ENCODE measurements at places on chromosomes 5 and 9.

- no peak for DNase-seq
These were observed 431.4 kb upstream of the CCNG1 start for GRCh38 chr5:163005949-163006348.

DNA sequence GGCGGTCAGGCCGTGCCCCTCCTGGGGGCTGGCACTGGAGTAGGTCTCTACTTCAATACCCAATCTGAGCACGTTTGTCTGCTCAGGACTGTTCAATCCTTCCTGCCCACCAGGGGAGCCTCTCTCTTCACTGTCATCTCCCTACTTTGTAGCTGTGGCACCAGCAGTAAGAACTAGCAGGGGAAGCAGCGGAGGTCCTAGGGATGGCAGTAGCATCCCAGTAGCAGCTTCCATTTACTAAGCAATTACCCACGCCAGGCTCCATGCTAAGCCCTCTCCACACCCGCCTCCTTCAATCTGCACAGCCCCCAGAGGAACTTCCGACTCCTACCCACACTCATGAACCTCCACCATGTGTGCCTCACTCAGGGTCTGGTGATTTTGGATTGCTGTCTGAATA is 31.7 kb downstream of the FSTL4 start:
- no peak for DNase-seq

DNA sequence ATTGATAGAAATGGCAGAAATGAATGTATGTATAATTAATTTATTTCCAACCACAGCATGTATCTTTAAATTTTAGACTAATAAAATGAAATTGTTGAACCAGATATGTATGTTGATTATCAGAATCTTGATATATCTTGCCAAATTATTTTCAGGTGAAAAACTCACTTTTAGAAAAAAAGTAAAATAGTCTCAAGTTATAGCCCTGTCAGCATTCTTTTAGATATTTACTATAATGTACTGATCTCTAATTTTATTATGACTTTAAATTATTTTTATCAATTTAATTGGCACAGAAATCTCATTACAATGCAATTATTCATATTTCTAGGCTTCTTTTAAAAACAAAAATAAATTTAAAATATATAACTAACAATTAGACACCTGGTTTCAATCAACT is 1990.4 kb upstream of the CDH6 start:
- no peak for DNase-seq

DNA sequence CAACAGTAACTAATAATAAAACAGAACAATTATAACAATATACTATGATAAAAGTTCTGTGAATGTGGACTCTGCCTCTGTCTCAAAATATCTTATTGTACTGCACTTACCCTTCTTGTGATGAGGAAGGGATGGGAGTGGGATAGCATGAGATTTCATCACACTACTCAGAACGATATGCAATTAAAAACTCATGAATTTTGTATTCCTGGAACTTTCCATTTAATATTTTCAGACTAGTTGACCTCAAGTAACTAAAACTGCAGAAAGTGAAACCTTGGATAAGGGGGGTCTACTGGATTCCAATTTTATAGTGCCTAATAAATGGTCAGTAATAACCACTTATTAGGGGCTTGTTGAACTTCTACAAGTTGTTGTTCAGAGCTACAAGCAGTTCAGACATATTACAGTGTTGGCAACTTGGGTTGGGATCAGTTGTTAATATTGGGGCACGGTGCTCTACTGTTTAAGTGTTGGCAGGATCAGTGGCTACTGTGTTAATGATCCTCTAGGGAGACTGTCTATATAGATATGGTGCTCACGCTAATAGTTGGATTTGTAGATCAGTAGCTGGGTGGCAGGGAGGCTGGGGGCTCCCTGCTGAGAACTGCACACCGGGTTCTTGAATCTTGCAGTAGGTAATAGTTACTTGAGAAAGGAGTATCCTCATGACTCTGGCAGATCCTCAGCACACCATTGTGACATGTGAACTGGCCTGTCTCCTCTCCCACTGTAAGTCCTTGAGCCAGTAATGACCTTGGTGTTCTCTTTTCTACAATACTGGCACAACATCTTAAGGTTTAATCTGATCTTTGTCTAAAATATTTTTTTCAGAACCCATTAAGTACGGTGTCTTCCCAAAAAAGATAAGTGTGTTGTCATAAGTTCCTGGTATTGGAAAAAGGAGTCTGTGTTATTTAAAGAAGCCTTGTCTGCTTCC is 62.0 kb downstream of the F2RL2 start:
- no peak for DNase-seq

DNA sequence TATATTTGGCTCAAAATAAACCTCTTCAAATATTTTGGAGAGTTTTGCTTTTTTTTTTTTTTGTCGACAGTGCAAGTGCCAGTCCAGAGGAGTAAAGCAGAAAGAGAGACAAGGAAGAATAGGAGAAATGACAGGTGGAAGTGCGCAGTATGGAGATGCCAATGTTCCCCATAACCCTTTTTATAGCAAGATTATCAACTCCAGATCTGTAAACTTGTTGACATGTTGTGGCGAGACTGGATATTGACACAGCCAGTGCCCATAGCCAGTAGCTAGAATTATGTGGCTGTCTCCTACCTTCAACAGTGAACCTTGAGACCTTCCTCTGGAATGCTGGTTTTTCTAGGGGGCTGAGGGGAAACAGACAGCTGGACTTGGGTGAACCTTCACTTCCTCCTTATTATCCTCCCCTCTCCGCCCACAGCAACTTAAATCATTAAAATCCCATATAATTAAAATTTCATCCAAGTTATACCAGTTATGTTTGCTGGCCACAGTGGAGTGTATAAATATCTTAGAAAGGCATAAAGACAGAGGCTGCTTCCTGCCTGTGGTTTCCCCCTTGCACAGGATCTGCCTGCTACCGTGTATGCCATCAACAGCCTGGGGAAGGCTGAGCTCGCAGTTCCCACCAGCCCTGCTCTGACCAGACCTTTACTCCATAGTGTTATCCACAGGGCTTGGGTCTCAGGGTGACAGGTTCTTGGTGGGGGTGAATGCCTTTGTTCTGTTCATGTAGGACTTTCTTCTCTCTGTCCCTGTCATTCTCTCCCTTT is 112.3 kb upstream of the ANKH start:
- DNase-seq, result no peak

GRCh38 chr5:7589800-7590199 is 193.9 kb downstream of the ADCY2 start:
- no peak for DNase-seq

DNA sequence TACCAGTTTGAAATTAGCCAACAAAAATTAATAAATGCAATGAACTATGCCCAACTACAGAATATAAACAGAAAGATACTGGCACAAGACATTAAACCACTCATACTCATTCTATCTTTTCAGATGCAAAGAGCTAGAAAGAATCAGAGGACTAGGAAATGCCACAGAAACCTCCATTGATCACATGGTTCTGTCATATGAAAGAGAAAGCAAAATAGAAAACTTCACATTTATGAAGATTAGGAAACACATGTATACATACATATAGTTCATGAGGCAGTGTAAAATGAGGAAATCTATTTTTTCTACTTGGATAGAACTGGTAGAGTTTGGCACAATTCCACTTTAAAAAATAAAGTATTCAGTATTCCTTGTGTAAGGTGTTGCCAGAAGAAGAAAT is 275.1 kb upstream of the PTGER4 start:
- no peak for DNase-seq

GRCh38 chr5:22531986-22532385 is 321.2 kb downstream of the CDH12 start:
- no peak for DNase-seq

DNA sequence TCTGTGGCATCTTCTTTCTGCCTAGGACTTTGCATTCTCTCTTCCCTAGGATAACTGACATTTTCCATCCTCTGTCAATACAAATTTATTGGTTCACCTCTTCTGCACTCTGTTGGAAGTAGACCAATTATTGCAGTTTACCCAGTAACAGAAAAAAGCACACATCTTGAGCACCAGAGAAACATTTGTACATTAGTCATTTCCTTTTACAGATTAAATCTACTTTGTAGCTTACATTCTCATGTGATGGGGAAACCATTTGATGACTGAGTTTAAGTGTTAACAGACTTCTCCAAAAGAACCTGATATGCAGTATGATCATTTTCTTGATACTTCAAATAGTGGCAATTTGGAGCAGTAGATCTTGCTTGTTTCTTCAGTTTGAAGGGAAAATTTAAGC is 1098.8 kb downstream of the DTWD2 start:
- no peak for DNase-seq

DNA sequence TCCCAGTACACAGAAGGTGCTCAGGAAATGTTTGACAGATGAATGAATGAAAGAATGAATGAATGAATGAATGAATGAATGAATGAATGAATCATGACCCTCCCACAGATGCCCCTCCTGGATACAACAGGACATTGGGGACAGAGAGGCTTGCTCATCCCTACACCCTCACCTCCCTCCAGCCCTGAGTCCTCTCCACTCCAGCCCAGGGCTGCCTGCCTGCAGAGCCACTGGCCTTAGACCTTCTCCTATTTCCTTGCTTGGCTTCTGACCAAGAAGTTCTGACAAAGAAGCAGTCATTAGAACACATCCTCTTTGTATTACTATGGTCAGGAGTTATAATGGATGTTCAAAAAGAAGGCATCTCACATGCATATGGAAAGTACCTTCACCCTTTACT is 240.7 kb upstream of the DAPK1 start:
- no peak for DNase-seq

DNA sequence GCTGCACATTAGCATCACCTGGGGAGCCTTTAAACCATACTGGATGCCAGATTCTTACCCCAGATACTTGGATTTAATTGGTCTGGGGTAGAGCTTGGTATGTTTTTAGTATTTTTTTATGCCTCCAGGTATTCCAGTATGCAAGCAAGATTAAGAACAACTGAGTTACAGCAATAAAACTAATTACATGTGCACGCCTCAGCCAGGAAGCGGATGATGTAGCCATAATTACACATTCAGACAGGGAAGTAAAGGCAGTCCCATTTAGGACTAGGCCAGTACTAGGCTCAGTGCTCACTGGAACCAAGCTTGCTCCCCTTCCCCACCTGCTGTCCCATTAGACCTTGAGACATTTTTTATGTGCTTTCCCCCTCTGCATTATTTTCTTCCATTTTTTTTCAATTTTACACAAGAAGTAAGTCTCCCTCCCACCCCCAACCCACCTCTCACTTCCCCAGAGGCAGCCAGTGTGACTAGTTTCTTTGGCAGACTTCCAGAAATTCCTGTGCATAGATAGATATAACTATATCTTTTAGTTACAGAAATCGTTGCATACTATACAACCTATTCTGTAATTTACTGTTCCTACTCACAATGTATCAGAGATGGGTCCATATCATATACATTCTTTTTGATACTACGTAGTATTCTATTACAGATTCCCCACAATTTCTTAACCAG is 7.1 kb upstream of the GNAQ start:
- no peak for DNase-seq

GRCh38 chr5:160520609-160521391 is 99.1 kb downstream of the PTTG1 start:
- no peak for DNase-seq

DNA sequence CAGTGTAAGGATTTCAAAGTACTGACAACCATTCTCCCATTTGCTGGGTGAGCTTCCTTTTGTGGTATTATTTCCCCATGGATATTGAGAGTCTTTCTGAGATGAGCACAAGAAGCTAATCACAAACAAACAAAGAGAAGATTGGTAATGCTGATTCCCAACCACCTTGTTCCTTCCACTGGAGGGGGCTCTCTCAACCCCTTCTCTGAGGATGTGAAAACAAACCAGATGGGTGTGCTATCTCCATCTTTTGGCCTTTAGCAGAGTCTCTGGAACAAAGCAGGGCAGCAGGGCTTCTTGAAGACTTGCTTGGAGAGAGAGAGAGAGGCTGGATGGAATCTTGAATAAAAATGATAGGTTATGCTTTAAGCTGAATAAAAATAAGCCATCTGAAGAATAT is 576.7 kb upstream of the ZNF462 start:
- DNase-seq, result peak; percentile 10

DNA sequence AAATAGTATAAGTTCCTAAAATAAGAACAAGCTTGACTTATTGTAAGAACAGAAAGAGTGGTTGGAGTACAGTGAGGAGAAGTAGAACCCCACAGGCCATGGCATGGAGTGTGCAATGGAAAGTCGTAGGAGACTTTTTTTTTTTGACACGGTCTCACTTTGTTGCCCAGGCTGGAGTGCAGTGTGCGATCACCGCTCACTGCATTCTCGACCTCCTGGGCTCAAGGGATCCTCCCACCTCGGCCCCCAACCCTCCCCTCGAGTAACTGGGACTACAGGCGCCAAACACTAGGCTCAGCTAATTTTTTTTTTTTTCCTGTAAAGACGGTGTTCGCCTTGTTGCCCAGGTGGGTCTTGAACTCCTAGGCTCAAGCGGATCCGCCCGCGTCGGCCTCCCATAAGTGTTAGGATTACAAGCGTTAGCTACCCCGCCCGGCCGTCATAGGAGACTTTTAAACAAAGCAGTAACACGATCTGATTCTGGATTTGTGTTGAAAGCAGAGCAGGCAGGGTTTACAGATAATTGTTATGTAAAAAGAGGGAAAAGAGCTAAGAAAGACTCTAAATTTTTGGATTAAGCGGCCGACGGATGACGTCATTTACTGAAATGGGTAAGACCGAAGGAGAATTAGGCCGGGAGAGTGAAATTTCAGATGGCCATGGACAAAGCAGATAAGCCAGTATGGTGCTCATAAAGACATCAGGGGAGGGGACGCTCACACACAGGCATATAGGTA is 752 bp downstream of the TSTD2 start:
- no peak for DNase-seq

GRCh38 chr5:153969563-153969895 is 69.2 kb downstream of the FAM114A2 start:
- DNase-seq, result no peak

DNA sequence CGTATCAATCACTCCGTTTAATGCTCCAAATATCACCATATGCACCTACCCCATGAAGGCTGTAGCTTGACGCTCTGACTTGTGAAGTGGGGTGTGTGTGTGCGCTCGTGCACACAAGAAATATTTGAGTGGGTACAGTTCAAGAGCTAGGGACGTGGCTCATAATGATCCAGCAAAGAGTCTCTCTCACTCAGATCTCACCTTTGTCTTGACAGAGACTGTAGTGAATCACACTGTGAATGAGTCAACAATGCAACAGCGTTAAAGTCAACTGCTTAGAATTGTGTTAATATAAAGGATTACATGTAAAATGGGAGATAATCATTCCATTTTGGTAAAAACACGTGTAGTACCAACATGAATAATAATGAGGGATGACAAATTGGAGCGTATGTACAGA is 119.4 kb downstream of the MED27 start:
- DNase-seq, result no peak

DNA sequence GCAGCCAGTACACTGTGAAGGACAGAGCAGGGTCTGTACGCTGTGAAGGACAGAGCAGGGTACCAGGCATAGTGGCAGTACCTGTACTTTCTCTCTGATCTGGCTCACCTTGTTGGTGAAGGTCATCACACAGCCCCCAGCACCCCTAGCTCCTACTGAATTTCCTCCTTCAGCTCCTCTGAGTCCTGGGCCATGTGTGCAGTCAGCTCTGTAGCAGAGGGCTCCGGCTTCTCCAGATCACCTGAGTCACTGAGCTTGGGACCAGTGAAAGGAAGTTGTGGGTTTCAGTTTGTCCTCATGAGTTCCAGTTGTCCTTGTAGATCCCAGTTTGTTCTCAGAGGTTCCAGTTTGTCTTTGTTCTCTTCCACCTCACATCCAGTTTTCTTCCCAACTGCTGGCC is 5.5 kb downstream of the NUDT2 start:
- DNase-seq, result no peak
